ENCODE measurements at places on chromosomes 2 and 18. TPM values are rescaled to one million over a fixed set of nuclear protein-coding genes. Genes with fewer than 3 reads are reported as not detected.

Gene ZBTB7C
- total RNA-seq, result 0.45 TPM

Gene UPP2
- not detected for total RNA-seq

Gene ABHD1
- 0.82 TPM for total RNA-seq

Gene HSPE1
- total RNA-seq, result 203 TPM

Gene VWA3B
- total RNA-seq, result not detected

Gene LRRTM1
- 1.5 TPM for total RNA-seq

Gene GMCL1
- total RNA-seq, result 21.6 TPM

Gene CD226
- 0.40 TPM for total RNA-seq

Gene CGREF1
- 2.1 TPM for total RNA-seq
